ENCODE measurements at places on chromosomes 16 and 17. TPM values are rescaled to one million over a fixed set of nuclear protein-coding genes. Genes with fewer than 3 reads are reported as not detected.

The CDH1 gene
- total RNA-seq = 84.4 TPM

The MAPT gene
- total RNA-seq = 0.25 TPM

The MSLN gene
- total RNA-seq = 14.2 TPM

The USP7 gene
- 66.9 TPM for total RNA-seq

The ZG16B gene
- 1.1 TPM for total RNA-seq
